CD4-positive, alpha-beta T cell (primary cell): ENCODE measurements at places on chromosomes 6 and 20. TPM values are rescaled to one million over a fixed set of nuclear protein-coding genes. Genes with fewer than 3 reads are reported as not detected.

ZBTB9 gene
- 5.7 TPM for total RNA-seq

EYA4 gene
- not detected for total RNA-seq

SIRPD gene
- total RNA-seq: 0.55 TPM

SMOC2 gene
- not detected for total RNA-seq

CALHM5 gene
- not detected for total RNA-seq

KIF25 gene
- total RNA-seq: not detected

IBTK gene
- 11.2 TPM for total RNA-seq

SLCO4A1 gene
- 2.5 TPM for total RNA-seq

CDH26 gene
- total RNA-seq: 1.1 TPM

- no peaks in the 10 kb centered on the region for H3K4me1 ChIP-seq
- H3K36me3 ChIP-seq: no peaks in the 10 kb centered on the region
- no peaks in the 10 kb centered on the region for H3K27me3 ChIP-seq
- no peak for DNase-seq
- H3K27ac ChIP-seq: no peak overlapping the region
Observed at GRCh38 chr6:143233554-143234285, 173.0 kb downstream of the AIG1 start.

GRCh38 chr6:139824864-139825263, 450.4 kb upstream of the CITED2 start:
- no peak overlapping the region for H3K27ac ChIP-seq
- no peak for DNase-seq
- no peaks in the 10 kb centered on the region for H3K36me3 ChIP-seq
- H3K4me1 ChIP-seq: no peaks in the 10 kb centered on the region
- no peak overlapping the region for H3K4me3 ChIP-seq

DNA sequence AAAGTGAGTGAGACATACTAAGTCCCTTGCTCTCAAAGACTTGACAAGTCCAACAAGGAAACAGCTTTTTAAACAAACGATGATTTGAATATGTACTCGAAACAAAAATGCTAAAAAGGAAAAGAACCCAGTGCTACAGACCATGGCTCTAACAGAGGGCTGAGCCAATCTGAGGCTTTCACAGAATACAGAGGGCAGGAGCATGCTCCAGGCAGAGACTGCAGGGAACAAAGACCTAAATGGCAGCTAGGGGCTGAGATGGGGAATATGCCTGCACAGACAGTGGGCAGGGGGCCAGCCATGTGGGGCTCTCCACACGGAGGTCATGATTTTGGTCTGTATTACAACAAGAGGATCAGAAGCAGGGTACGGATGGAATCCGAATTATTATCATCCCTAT, 31.1 kb upstream of the C6orf118 start:
- no peak overlapping the region for H3K27ac ChIP-seq
- no peaks in the 10 kb centered on the region for H3K36me3 ChIP-seq
- no peaks in the 10 kb centered on the region for H3K4me1 ChIP-seq
- DNase-seq: no peak
- no peak overlapping the region for H3K4me3 ChIP-seq
- H3K27me3 ChIP-seq: no peaks in the 10 kb centered on the region

GRCh38 chr6:130602151-130602770, 224.9 kb upstream of the SMLR1 start:
- no peaks in the 10 kb centered on the region for H3K27me3 ChIP-seq
- peaks cover 10% of the 10 kb centered on the region for H3K4me1 ChIP-seq
- peak; percentile 5 for DNase-seq
- H3K27ac ChIP-seq: no peak overlapping the region

GRCh38 chr6:28864326-28864923, 59.4 kb downstream of the TRIM27 start:
- peak overlapping the region; percentile 47 for H3K27ac ChIP-seq
- no peak for DNase-seq
- H3K4me1 ChIP-seq: peaks cover 34% of the 10 kb centered on the region
- H3K36me3 ChIP-seq: no peaks in the 10 kb centered on the region
- peak overlapping the region; percentile 82 for H3K4me3 ChIP-seq

GRCh38 chr20:58688414-58688813, 4.2 kb upstream of the NPEPL1 start:
- H3K4me1 ChIP-seq: peaks cover 8% of the 10 kb centered on the region
- peaks cover 2% of the 10 kb centered on the region for H3K36me3 ChIP-seq
- no peaks in the 10 kb centered on the region for H3K27me3 ChIP-seq
- no peak overlapping the region for H3K27ac ChIP-seq

GRCh38 chr6:14276667-14277404, 159.3 kb downstream of the CD83 start:
- no peaks in the 10 kb centered on the region for H3K27me3 ChIP-seq
- H3K27ac ChIP-seq: peak overlapping the region; percentile 63
- no peaks in the 10 kb centered on the region for H3K36me3 ChIP-seq
- DNase-seq: no peak

- H3K27me3 ChIP-seq: no peaks in the 10 kb centered on the region
- no peak overlapping the region for H3K4me3 ChIP-seq
- no peak overlapping the region for H3K27ac ChIP-seq
- no peaks in the 10 kb centered on the region for H3K4me1 ChIP-seq
- peaks cover 38% of the 10 kb centered on the region for H3K36me3 ChIP-seq
Observed at GRCh38 chr6:2264932-2265331, 19.5 kb upstream of the GMDS start.

DNA sequence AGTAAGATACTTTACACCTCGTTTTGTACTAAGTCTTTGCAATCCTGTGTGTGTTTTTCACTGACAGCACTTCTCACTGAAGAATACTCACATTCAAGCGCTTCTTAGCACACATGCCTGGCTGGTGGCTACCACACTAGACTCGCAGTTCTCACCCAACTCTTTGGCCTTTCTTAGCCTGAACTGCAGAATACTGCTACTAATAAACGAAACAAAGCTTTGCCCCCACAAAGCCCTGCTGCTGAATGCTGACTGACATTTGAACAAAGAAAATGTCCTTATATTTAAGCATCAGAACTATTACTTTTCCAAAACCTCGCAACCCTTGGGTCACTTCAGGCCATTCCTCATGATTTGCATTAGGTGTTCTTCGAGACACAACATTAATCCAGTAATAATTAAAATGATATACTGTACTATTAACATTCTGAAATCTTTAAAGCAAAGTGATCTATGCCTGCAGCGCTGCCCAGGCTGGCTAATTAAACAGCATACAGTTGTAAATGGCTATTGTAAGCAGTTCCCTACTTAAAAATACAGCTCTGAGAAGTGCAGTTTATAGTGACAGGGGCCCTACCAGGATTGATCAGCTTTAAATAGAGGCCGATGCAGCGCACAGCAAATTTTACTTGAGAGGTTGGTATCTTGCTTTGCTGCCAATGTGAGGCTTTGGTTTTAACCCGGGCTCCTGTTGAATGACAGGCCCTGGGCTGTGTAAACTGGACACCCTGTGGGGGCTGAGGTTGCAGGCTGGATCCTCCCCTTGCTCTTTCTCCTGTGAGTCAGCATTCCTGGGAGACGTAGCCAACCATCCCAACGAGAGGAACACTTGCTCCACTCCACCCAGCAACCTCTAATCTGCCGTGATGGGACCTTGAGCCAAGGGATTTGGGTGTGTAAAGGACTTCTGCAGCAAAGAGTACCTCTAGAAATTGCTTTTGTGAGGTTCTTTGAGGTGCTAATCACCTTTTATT, 899.0 kb downstream of the TFAP2A start:
- H3K27me3 ChIP-seq: no peaks in the 10 kb centered on the region
- no peak overlapping the region for H3K27ac ChIP-seq
- no peaks in the 10 kb centered on the region for H3K36me3 ChIP-seq
- no peak for DNase-seq
- no peak overlapping the region for H3K4me3 ChIP-seq

DNA sequence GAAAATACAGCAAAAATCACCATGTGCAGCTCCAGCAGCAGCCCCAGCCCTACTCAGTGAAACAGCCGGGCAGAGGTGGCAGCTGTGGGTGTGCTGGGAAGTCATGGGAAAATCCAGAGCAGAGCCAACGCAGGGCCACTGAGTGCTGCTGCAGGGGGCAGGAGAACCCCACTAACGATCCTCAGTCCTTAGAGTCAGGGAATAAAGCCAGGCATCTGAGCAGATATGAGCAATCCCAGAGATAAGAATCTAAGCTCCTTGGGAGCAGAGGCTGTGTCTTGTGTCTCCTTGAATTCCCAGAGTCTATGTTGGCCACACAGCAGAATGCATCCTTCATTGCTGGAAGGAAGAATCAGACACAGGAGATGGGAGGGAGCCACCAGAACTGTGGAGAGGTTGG, 493.1 kb upstream of the MAP3K7 start:
- no peaks in the 10 kb centered on the region for H3K27me3 ChIP-seq

GRCh38 chr6:30013291-30013922, 47.7 kb upstream of the POLR1H start:
- no peak overlapping the region for H3K4me3 ChIP-seq
- no peak overlapping the region for H3K27ac ChIP-seq
- no peaks in the 10 kb centered on the region for H3K4me1 ChIP-seq
- peaks cover 11% of the 10 kb centered on the region for H3K27me3 ChIP-seq

GRCh38 chr6:154320181-154320580, 36.4 kb downstream of the IPCEF1 start:
- H3K4me1 ChIP-seq: no peaks in the 10 kb centered on the region
- no peak overlapping the region for H3K27ac ChIP-seq
- no peaks in the 10 kb centered on the region for H3K27me3 ChIP-seq
- H3K36me3 ChIP-seq: no peaks in the 10 kb centered on the region
- DNase-seq: no peak
- H3K4me3 ChIP-seq: no peak overlapping the region

DNA sequence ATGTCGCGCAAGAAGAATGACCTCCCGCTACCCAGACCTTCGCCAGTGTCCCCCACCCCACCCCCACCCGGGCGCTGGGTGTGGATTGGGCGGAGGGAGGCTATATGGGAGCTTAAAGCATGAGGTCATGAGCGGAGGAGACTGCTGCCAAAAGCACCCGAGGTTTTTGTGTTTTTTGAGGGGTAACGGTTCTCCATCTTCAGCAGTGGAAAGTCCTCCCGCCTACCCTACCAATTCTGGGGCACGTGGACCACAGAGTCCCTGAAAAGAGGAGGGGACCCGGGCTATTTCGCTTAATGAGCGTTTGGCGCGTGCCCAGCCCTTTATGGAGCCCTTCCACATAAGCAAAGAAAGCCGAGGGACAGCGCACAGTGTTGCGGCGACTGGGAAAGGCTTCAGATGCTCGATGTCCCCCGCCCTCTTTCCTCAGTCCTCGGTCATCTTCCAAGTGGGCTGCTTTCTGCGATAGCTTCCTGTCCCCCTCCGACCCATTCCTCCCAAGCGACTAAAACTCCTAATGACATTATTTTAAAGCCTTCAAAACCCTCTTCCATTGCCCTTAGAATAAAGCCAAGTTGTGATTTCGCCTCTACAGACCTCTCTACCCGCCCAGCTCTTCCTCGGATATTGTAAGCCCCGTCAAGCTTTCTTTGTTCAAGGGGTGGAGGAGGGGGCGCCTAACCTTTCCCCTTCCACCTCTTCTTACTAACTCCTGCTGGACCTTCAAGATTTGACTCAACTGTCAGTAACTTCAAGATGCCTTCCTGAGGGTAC, 2.1 kb upstream of the TRERF1 start:
- DNase-seq: no peak
- no peak overlapping the region for H3K27ac ChIP-seq
- peaks cover 36% of the 10 kb centered on the region for H3K4me1 ChIP-seq
- no peaks in the 10 kb centered on the region for H3K27me3 ChIP-seq
- H3K4me3 ChIP-seq: peak overlapping the region; percentile 96

- no peaks in the 10 kb centered on the region for H3K27me3 ChIP-seq
- peaks cover 36% of the 10 kb centered on the region for H3K4me1 ChIP-seq
- peak; percentile 33 for DNase-seq
- H3K4me3 ChIP-seq: peak within 1 kb of the TSS; percentile 67
- H3K36me3 ChIP-seq: no peaks in the 10 kb centered on the region
Observed at GRCh38 chr20:45347936-45348778, at the start of gene SDC4. Gene SDC4, minus strand, starts transcription at chr20:45348424. Its CDS starts 40 bp downstream, at chr20:45348384.

GRCh38 chr6:62217866-62218265, 68.2 kb downstream of the KHDRBS2 start:
- H3K4me1 ChIP-seq: no peaks in the 10 kb centered on the region
- H3K27me3 ChIP-seq: no peaks in the 10 kb centered on the region
- DNase-seq: no peak
- H3K36me3 ChIP-seq: no peaks in the 10 kb centered on the region
- H3K27ac ChIP-seq: no peak overlapping the region

- H3K4me1 ChIP-seq: no peaks in the 10 kb centered on the region
- H3K27ac ChIP-seq: no peak overlapping the region
- H3K36me3 ChIP-seq: no peaks in the 10 kb centered on the region
- no peak overlapping the region for H3K4me3 ChIP-seq
- DNase-seq: no peak
Observed at GRCh38 chr6:12278915-12279314, 11.2 kb upstream of the EDN1 start.

DNA sequence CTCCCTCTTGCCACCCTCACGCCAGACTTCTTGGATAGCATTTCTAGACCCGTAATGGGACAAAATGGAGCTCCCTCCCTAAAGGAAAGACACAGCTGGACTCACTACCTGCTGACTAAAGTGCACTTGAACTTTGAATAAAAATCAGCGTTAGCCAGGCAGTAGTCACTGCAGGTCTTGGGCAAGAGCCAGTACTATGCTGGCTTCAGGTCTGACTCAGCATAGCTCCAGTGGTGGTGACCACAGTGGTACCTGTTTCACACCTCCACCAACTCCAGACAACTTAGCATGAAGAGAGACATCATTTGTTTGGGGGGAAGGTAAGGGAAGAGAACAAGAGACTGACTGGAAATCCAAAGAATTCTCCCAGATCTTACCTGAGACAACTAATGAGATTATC, 906.8 kb downstream of the GRIK2 start:
- no peak overlapping the region for H3K4me3 ChIP-seq
- no peak overlapping the region for H3K27ac ChIP-seq
- H3K27me3 ChIP-seq: no peaks in the 10 kb centered on the region
- H3K36me3 ChIP-seq: no peaks in the 10 kb centered on the region
- H3K4me1 ChIP-seq: no peaks in the 10 kb centered on the region
